ENCODE measurements at places on chromosomes 16 and 17. TPM values are rescaled to one million over a fixed set of nuclear protein-coding genes. Genes with fewer than 3 reads are reported as not detected.

DNA sequence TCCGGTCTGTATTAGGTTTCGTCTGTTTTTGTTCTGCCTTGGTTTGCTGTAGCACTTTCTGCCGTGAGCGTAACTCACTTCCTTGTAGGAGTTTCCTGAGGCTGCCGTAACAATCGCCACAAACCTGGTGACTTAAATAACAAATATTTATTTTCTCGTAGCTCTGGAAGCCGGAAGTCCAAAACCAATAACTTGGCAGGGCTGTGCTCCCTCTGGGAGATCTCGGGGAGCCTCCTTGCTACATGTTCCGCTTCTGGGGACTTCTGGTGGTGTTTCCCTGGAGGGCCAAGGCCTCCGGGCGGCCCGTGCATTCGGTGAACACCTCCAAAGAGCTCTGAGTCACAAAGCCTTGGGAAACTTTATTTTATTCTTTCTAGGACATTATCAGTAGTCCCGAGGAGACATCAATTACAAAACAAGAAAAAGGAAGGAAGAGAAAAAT is 6.8 kb upstream of the WDR45B start:
- DNase-seq = no peak

DNA sequence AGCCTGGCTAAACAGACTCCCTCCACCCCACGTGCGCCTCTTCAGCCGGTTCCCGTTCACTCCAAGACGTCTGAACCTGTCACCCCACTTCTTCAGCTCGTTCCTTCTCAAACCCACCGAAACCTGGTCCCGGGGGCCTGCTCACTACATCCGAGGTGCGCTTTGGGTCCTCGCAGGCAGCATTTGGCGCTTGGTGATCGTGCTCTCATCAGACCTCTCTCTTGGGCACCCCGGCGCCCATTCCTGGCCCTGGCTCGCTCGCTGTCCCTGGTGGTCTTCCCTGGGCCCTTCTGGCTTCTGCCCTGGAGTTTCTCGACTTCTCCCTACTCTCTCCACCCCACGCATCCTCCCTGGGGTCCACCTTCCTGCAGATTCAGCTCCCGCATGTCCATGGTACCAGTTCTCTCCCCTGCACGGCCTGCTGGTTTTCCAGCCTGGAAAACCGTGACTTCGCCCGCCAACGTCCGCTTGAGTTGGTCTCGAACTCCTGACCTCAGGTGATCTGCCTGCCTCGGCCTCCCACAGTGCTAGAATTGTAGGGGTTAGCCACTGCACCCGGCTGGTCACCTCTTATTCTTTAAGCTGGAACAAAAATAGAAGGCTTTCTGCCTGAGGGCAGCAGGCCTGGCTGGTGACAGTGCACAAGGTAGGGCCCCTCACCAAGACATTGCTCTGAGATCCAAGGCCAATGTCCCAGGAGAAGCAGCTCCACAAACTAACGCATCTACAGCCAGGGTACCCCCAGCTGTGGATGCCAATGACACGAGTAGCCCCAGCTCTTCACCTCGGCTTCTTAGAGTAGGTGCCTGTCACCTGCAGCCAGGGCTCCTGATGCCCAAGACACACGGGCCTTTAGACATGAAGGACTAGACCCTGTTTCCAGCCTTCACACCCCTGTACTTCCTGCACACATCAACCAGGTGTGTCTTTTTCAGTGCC is 1.1 kb upstream of the MEAK7 start:
- no peak for DNase-seq

DNA sequence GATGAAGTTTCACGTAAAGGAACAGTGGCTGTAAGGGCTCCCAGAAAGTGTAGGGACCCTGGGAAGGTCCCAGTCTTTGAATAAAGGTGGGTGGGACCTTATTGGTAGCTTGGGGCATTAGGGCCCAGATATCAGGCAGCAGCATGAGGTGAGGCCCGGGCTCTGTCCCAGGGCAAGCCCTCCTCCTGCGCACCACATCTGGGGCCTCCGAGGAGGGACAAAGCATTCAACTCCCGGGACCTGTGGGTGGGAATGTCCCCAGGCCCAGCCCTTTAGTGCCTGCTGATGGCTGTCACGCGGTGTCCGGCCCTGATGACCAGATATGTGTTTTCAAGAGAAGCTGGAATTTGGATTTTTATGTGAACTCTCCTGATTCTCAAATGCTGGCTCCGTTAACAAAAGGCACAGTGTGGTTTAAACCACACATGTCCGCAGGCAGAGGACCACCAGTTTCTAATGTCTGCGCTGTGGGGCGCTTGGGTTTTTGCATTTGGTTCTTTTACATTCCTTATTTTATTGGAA is 30.4 kb downstream of the RAI1 start:
- no peak for DNase-seq

DNA sequence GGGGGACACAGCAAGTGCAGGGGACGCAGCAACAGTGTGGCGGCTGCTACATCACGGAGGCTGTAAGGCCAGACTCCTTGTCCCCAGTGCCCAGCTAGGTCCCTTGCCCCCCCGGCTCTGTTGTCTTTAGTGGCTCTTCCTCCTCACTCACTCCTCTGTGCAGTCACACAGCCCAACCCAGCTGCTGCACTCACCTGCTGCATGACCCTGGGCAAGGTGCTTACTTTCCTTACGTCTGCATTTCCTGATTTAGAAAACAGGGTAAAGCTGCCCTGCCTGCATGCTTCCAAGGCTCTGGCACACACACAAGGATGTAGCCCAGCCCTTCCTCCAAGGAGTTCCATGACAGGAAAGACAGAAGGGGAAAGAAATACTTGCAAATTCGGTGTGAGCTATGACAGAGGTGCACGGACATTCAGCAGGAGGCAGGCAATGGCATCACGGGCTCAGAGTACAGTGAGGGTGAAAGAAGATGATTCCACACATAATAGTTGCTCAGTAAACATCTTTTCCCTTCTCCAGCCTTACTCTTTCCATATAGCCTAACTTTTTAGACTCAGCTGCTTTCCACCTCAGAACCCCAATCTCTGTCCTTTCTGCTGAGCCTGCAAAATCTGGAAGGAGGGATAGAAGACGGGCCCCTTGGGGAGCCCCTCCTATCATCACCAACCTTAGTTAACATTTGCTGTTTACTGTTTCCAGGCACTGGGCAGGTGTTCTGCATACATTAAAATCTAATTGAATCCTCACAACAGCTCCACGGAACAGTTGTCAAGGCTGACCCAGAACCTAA is 150.9 kb downstream of the MRM1 start:
- DNase-seq = no peak

The SLC43A2 gene
- polyA plus RNA-seq = 0.70 TPM

DNA sequence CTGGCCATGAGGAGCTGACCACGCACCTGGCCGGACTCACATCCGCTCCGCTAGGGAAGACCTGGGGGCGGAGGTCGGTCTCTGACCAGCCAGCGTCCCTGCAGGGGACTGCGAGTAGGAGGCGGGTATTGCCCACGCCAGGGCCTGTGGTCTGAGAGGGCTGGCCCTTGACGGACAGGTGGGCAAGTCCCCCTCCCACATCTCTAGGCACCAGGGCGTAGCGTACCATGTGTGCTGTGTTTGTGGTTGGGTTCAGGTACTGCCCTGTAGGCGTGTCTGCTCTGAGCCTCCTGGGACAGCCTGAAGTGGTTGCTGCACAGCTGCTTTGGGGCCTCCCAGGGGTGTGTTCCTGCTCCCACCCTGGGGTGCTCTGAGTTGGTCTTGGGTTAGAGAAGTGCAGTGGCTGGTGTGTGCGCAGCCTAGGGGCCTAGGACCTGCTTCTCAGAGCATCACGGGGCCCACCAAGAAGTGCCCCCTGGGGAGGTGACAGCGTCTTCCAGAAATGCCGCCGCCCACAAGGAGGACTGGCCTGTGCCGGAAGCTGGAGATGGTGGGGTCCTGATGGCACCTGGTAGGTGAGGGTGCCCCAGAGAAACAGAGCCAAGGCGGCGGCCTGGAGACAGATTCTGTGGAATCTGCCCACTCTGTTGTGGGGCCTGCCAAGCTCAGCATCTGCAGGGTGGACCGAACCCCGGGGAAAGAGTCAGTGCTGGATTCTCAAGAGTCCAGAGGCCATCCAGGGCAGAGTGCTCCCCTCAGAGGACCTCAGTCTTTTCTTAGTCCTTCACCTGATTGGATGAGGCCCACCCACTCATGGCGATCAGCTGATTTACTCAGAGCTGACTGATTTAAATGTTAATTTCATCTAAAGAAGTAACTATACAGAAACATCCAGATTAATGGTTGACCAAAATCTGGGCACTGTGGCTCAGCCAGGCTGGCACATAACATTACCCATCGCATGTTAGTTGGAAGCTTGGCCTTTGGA is 48.3 kb downstream of the WDR45B start:
- no peak for DNase-seq

The ETV4 gene
- not detected for polyA plus RNA-seq

DNA sequence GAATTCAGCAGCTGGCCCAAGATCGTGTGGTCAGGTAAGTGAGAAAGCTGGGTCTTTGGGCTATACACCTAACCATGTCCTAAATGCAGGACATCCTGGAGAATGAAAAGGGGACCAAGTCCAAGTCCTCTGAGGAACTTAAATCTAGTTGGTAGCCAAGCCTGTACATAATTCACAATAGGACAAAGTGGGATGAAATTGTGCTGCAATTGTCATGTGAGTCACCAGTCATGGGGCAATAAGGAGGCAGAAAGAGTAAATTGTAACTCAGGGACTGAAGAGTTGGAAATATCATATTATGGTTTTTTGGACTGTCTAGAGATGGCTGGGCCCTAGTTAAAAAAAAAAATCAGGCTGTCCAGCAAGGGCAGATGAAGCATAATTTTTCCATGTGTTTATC is 202.6 kb downstream of the CYLD start:
- no peak for DNase-seq

GRCh38 chr17:62678214-62678919 is 50.9 kb downstream of the MRC2 start:
- no peak for DNase-seq

DNA sequence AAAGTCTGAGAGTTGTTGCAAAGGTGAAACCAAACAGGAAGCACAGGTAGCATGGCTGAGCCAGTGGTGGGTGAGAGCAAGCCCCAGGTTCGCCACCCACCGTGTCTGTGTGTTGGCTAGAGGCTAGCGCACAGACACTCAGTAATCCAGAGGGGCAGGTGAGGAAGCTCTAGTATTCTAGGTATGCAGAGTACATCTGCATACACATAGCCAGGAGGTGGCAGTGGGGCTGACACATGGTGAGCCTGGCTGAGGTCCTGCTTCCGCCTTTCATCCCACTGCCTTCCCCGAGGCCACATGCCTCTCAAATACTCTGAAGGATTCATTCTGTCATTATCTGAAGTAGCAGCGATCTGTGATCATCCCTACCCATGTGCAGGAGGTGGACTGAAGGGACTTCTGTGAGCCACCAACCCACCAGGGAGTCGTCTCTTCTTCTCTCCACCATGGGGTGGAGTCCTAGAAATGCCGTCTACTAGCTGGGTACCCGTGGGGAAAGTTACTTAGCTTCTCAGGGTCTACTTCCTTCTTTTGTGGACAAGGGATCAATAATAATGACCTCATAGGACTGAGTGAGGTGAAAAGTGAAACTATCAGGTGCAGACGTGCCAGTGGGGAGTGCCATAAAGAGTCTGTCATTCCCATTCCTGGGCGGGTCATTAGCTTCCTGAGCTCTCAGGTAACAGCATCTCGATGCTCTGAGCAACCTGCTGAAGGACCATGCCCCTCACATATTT is 36.0 kb upstream of the ICAM2 start:
- no peak for DNase-seq

DNA sequence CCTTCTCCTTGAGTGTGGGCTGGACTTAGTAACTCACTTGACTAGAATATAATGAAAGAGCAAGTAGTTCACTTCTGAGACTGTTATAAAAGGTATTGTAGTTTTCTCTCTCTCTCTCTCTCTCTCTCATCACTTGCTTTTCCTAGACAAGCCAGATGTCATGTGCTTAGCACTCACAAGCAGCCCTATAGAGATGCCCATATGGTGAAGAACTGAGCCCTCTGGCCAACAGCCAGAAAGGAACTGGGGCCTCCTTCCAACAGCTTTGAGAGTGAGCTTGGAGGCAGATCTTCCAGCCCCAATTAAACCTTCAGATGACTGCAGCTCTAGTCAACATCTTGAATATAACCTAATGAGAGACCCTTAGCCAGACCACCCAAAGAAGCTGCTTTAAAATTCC is 440.5 kb downstream of the GRIN2A start:
- DNase-seq = no peak

The CHD9 gene
- polyA plus RNA-seq = 22.9 TPM

- no peak for DNase-seq
Measured at GRCh38 chr17:73909186-73909585, 264.9 kb upstream of the SDK2 start.

DNA sequence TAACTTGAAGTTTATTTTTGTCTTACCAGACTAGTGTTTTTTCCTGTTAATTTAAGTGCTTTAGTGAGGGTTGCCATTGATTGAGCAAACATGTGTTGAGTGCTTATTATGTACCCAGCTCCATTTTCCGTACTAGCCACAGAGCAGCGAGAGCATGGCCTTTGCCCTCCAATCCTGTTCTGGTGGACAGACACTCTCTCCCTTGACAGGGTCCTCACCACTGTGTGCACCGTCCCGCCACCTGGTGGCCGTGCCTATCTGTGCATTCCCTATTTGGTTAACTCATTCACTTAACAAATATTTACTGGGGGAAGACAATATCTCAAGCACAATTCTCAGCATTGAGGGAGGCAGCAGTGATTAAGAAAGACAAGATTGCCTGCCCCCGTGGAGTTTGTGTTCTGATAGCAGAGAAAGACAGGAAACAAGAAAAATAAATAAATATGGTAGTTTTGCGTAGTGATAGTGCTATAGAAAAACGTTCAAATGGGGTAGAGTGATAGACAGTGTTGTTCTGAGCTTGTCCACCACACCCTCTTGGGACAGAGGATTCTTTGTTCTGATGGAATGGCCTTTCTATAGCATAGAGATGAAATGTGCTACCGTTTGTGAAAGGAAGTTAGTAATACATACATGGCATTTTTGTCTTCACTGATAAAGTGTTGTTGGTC is 13.0 kb downstream of the CDH13 start:
- DNase-seq = no peak

The KRT12 gene
- polyA plus RNA-seq = not detected

DNA sequence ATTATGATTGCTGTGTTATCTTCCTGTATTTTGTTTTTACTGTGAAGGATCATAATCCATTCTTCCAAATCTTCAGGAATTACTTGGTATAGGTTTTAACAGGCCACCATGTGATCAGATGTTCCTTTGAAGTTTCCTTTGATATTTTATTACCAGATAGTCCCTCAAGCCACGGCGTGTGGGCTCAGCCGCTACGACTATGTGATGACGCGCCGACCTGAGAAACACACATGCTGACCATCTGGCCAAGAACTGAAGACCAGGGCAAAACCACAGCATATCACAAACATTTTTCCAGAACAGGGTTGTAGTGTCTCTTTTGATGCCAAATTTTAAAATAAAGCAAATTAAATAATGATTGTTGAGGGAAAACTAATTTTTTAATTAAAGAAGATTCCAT is 47.3 kb downstream of the ZCCHC14 start:
- DNase-seq = no peak

GRCh38 chr17:77741109-77741508 is 217.4 kb upstream of the TNRC6C start:
- peak; percentile 30 for DNase-seq

The ODAD4 gene
- polyA plus RNA-seq = 0.11 TPM

The DLX4 gene
- 0.22 TPM for polyA plus RNA-seq

- DNase-seq = no peak
Measured at GRCh38 chr17:50953831-50954601, 87.9 kb upstream of the TOB1 start.

- DNase-seq = peak; percentile 95
Measured at GRCh38 chr17:63698886-63699637, 863 bp downstream of the LIMD2 start.

The MFSD6L gene
- 0.14 TPM for polyA plus RNA-seq

All from CD4-positive, alpha-beta memory T cell (primary cell).